ENCODE measurements at places on chromosomes 6 and 20.
A peak's percentile ranks its signal among the peaks of the same experiment; 100 is the strongest.

DNA sequence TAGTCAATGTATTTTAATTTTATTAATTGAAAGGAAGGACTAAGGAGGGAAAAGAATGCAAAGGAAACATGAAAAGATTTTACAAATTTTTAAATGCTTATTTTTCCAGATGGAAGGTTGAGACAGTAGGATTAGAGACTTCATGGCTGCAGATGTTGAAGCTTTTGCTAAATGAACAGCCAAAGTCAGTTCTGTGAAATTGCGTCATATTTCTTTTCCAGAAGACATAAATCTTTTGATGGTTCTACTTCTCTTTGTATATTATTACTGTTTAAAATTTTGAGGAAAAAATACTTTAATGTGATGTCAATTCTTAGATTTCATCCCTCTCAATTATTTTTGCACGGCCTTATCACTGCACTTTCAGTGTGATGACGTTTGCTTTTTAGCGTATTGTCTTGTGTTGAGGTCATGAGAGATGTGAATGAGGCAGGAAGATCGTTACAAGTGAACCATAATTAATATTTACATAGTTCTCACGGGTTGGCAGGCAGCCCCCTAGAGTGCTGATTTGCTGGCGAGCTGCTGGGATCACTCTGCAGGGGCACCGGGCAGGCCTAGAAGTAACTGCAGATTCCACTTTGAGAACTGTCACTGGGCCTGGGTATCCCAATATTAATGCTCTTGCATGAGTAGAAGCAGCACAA, 158.1 kb downstream of the TBXT start:
- DNase-seq, result no peak

DNA sequence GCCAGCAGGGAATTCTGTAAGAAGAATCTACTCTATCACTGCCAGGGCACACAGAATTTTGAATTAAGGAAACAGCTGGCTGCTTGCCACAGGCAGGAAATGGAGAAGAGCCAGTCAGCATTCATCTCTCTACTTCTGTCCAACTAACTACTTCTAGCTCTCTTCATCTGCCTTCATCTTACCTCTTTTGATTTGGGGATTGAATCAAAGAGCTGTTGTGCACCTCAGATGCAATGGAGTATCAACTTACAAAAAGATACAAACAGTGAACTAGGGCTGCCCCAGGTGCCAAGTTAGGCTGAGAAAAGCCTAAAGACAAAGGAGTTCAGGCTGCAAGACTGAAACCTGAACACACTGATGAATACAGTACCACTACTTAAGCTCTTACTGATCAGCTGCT, 82.0 kb downstream of the PTPRK start:
- DNase-seq, result no peak

GRCh38 chr20:48281501-48281900, 496.2 kb upstream of the SULF2 start:
- DNase-seq, result no peak

- DNase-seq, result no peak
These were observed 3.0 kb upstream of the TMEM14C start for GRCh38 chr6:10719964-10720264.

- DNase-seq, result no peak
These were observed 3.7 kb upstream of the KAT14 start for GRCh38 chr20:18133962-18134361.

DNA sequence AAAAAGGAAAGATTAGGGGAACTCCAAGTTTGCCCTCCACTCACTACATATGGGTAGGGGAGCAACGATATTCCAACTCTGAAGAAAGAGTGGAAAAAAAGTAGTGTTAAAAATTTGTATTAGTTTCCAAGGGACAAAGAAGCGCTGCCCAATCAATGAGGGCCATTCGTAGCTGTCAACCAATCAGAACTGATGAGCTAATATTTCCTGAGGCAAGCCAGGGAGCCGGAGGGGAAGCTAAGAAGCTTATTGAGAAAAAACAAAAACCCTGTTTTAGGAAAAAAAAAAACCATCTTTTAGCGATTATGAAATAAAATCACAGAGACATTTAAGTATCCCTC, 59.5 kb downstream of the TRIM38 start:
- DNase-seq, result peak; percentile 62

- DNase-seq, result no peak
These were observed 83.6 kb upstream of the CHD6 start for GRCh38 chr20:41701588-41702348.

Measured in ecto neural progenitor cell (in vitro differentiated cells).